Glomerular endothelial cell (primary cell): ENCODE measurements at places on chromosomes 11 and 22. TPM values are rescaled to one million over a fixed set of nuclear protein-coding genes. Genes with fewer than 3 reads are reported as not detected.

- DNase-seq: no peak
Measured at GRCh38 chr22:49094151-49094550, 733.5 kb downstream of the BRD1 start.

GRCh38 chr11:122696662-122697061, 41.1 kb downstream of the UBASH3B start:
- DNase-seq: no peak

DNA sequence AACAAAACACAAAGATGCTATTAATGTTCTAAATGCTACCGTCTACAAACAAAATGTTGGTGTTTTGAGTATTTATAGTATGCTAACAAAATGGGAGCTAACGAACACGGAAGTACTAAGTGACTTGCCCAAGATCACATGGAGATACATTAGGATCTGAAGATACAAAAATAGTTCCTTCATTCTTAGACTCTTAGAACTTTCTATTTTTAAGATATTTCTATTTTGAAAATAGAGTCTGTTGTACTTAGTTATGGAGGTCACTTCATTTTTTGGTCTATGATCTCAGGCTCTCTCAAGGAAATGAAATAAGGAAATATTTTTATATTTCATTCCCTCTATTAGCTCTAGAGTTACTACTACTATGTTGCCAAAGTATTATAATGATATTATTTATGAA, 64.2 kb downstream of the APOL5 start:
- DNase-seq: no peak

DNA sequence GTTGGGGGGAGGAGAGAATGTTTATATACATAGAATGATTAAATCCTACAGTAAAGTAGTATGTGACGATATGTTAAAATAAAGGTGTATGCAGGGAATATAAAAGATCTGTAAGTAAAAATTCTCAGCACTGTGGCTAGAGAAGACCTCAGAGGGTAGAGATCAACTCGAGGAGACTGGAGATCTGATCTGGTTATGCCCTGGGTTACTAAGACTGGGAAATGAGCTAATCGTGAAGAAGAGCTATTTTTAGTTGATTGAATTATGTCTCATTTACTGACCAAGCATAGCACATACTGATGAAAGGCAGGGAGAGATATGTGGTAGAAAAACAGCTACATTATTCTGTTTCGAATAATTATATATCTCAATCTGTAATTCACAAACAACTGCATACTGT, 42.8 kb upstream of the ALKBH3 start:
- DNase-seq: no peak

DNA sequence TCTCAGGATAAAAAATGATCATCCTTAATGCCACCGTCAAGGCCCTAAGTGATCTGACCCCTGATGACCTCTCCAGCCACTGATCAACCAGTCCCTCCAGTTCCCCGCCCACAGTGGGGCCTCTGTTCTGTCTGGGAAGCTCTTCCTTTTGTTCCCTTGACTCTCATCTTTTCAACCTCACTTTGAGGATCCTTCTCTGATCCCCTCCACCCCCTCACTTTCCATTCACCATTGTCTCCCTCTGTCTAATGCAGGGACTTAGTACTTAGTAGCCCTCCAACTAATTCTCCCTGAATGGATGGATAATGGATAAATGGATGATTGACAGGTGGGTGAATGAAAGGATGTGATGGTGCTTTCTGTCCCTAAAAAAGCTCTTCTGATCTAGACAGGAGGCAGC, 45.6 kb downstream of the C11orf58 start:
- no peak for DNase-seq

GAL3ST3 gene
- 0.23 TPM in 1 of 2 replicates, not detected in the other for total RNA-seq

DNA sequence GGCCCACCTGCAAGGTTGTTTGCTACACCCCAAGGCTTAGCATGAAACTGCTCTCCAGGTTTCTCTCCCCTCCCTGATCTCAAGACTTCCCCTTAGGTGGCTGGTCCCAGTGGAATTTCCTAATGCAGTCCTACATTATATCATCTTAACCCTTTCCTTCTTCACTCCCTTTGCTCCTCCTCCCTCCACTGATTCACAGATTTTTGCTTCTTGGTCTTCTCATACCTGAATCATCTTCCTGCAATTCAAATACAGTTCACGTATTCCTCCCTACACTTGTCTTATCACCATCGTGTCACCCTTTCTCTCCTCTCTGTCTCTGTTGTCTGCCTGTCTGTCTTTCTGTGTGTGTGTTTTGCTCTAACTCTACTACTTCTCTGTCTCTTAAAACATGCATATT, 17.0 kb downstream of the MMP10 start:
- DNase-seq: no peak

- DNase-seq: no peak
Measured at GRCh38 chr22:35361001-35361558, 19.8 kb upstream of the HMOX1 start.

ME3 gene
- 35.1 and 37.1 TPM in 2 replicates for total RNA-seq
